ENCODE measurements at places on chromosomes 11 and 22.

GRCh38 chr11:92784331-92784730, 185.1 kb upstream of the MTNR1B start:
- no peak overlapping the region for H3K27ac ChIP-seq
- no peak overlapping the region for H3K4me3 ChIP-seq
- no peaks in the 10 kb centered on the region for H3K27me3 ChIP-seq
- no peaks in the 10 kb centered on the region for H3K36me3 ChIP-seq
- H3K4me1 ChIP-seq = no peaks in the 10 kb centered on the region

DNA sequence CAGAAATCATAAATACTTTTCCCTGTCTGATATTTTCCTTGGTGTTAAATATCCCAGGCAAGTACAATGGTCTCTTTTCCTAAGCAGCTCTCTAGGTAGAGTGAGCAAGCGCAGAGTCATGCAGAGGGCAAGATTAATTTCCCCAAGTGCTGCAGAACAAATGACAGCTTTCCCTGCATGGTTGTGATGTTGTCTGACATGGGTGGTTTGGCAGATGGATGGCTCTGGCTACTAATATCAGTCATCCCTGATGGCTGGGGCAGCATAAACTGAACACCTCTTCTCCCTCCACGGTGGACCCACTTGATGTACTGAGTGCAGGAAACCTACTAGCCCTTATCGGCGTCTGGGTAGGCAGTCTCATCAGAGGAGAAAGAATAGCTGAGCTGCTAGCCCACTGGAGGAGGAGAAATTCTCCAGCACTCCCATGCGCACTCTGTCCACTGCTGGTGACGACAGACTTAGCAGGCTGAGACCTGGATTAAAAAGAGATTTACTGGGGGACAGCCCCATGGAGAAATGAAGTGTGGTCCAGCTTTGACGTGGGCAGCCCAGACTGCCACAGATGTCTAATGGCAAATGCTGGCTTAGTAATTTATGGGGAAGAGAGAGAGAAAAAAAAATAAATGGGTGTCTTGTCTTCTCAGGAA, 202.9 kb downstream of the DBX1 start:
- no peak overlapping the region for H3K27ac ChIP-seq
- H3K4me1 ChIP-seq = peaks cover 28% of the 10 kb centered on the region
- peaks cover 3% of the 10 kb centered on the region for H3K36me3 ChIP-seq

- no peaks in the 10 kb centered on the region for H3K36me3 ChIP-seq
- H3K4me3 ChIP-seq = no peak overlapping the region
- peaks cover 8% of the 10 kb centered on the region for H3K4me1 ChIP-seq
- DNase-seq = peak; percentile 44
- no peak overlapping the region for H3K27ac ChIP-seq
- peaks cover 67% of the 10 kb centered on the region for H3K27me3 ChIP-seq
Observed at GRCh38 chr11:45141171-45141570, 5.3 kb upstream of the PRDM11 start.

GRCh38 chr11:62600367-62601121, 1.1 kb downstream of the MTA2 start:
- DNase-seq = no peak
- peaks cover 38% of the 10 kb centered on the region for H3K36me3 ChIP-seq
- peak overlapping the region; percentile 96 for H3K27ac ChIP-seq
- no peaks in the 10 kb centered on the region for H3K27me3 ChIP-seq
- peak overlapping the region; percentile 84 for H3K4me3 ChIP-seq

GRCh38 chr11:88553204-88553603, 215.7 kb upstream of the CTSC start:
- H3K4me3 ChIP-seq = no peak overlapping the region
- H3K4me1 ChIP-seq = peaks cover 5% of the 10 kb centered on the region
- no peak for DNase-seq
- H3K27me3 ChIP-seq = peaks cover 49% of the 10 kb centered on the region

DNA sequence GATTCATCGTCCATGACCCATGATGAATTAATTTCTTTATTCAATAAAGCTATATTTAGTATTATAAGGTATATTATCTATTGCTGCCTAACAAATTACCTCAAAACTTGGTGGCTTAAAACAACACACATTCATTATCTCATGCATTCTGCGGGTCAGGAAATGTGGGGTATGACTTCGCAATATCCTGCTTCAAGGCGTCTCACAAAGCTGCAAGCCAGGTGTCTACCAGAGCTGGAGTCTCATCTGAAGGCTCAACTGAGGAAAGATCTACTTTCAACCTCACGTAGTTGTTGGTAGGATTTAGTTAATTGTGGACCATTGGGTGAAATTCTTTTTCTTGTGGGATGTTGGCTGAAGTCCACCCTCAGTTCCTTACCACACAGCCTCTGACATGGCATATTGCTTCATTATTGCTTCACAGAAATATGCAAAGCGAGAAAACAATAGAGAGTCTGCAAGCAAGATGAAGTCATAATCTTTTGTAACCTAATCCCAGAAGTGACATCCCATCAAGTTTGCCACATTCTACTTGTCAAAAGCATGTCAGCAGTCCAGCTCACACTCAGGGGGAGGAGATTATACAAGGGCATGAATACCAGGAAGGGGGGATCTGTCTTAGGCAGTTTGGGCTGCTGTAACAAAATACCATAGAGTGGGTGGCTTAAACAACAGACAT, 45.1 kb downstream of the KREMEN1 start:
- no peak overlapping the region for H3K4me3 ChIP-seq
- peaks cover 5% of the 10 kb centered on the region for H3K27me3 ChIP-seq
- no peaks in the 10 kb centered on the region for H3K36me3 ChIP-seq
- no peaks in the 10 kb centered on the region for H3K4me1 ChIP-seq
- DNase-seq = no peak
- no peak overlapping the region for H3K27ac ChIP-seq

- H3K27ac ChIP-seq = no peak overlapping the region
- H3K36me3 ChIP-seq = no peaks in the 10 kb centered on the region
- DNase-seq = no peak
- no peak overlapping the region for H3K4me3 ChIP-seq
Observed at GRCh38 chr11:79897896-79898295, 457.1 kb upstream of the TENM4 start.

DNA sequence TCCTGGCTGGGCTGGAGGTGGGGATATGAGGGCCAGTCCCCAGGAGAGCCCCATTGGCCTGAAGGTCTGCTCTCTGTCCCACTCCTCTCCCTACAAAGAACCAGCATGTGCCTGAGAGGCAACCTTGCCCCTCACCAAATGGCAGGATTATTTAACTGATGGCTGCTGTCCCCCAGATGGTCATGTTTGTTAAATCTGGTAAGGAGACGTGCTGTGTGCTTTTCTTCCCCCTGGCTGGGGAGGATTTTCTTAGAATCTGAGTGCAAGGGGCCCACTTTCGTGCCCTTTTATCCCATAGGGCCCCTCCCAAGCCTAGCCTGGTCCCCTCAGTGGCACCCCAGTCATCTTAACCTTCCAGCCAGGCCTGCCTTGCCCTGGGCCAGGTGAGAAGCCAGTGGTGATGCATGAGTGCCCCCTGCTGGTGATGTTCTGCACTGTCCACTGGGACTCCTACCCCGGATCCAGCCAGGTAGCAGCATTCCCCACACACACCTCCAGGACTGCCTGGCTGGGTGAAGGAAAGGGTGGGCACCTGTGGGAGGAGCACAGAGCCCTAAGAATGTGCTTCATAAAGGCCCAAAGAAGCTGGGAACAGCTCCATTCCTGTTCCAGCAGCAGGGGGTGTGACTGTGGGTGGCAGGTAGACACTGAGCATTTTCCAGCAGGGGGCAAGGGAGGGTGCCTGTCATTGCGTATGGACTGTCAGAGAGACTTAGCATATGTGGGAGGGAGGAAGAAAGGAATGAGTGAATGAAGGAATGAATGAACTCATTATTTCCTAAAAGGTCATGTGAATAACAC, 28.9 kb downstream of the MFNG start:
- H3K36me3 ChIP-seq = no peaks in the 10 kb centered on the region
- no peak overlapping the region for H3K27ac ChIP-seq
- H3K4me3 ChIP-seq = no peak overlapping the region
- H3K27me3 ChIP-seq = peaks cover 25% of the 10 kb centered on the region
- peaks cover 24% of the 10 kb centered on the region for H3K4me1 ChIP-seq

DNA sequence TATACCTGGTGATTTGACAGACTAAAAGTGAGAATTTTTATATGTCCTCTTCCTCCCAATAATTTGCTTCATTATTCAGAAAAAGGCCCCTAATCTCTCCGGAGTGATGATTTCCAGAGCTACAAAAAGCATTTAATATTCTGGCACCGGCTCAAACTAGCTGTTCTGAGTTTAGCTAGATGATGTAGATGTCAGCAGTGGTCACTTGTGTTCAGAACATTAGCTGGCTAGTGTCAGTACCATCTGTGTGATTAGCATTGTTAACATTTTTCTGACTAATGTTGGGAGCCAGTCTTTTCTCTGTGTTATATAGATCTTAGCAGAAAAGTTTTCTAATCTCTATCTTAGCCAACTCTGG, 68.7 kb upstream of the RRM1 start:
- H3K4me3 ChIP-seq = no peak overlapping the region
- no peak for DNase-seq
- H3K4me1 ChIP-seq = peaks cover 45% of the 10 kb centered on the region
- H3K27me3 ChIP-seq = no peaks in the 10 kb centered on the region
- H3K36me3 ChIP-seq = peaks cover under 1% of the 10 kb centered on the region
- H3K27ac ChIP-seq = peak overlapping the region; percentile 93

DNA sequence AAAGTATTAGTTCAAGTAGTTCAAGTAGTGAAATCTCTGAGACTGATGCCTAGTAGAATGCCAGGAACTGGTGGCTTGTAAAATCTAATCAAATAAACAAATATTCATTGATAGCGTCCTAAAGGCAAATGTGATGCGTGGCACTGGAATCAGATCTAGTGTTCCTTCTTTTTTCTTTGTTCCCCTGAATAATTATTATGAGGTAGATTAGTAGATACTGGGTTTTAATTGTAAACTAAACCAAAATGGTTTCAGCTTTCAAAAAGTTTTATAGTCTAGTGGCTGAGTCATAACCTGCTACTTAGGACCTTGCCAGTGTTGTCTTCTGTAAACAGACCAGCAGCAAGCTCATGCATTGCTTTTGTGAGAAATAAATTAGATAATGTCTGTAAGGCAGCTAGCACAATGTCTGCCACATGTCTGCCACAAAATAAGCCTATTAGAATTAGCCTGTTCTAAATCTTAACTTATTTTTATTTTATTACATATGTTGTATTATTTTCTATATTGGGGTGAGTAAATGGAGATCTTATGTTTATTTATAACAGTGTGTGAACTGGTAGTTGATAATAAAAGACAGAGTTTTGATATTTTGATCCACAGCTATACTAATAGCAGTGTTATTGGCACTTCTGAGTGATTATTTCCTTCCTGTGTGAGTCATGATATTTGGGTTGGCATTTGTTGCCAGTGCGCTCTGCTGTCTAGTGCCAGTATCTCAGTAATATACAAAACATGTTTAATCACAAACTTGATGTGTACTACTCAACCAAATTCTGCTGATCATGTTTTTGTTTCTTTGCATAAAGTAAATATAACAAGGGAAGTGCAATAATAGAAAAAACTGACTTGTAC, 135.7 kb downstream of the TMEM135 start:
- peak overlapping the region; percentile 31 for H3K27ac ChIP-seq
- H3K36me3 ChIP-seq = peaks cover 10% of the 10 kb centered on the region
- H3K4me1 ChIP-seq = peaks cover 29% of the 10 kb centered on the region
- H3K27me3 ChIP-seq = no peaks in the 10 kb centered on the region
- no peak overlapping the region for H3K4me3 ChIP-seq
